Effector CD8-positive, alpha-beta T cell (primary cell): ENCODE measurements at places on chromosomes 7 and 10.

GRCh38 chr10:43904844-43905243 is 256.2 kb upstream of the ZNF32 start:
- no peak for DNase-seq

DNA sequence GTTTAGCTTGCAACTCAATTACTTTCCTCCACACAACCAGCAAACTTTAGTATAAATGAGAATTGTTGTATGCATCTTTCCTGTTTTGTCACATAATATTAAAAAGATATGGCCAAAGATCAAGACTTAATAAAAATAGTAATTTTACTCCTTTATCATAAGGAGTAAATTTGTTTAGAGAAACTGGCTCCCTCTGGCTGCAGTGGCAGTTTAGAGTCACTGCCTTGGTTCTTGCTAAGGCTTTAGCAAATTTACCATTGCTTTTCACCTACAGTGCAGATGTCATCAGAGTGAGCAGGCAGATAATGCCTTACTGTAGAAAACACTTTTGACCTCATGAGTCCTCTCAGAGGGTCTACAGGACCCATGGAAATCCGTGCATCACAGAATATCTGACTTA is 2.6 kb downstream of the PRPF18 start:
- DNase-seq: no peak

DNA sequence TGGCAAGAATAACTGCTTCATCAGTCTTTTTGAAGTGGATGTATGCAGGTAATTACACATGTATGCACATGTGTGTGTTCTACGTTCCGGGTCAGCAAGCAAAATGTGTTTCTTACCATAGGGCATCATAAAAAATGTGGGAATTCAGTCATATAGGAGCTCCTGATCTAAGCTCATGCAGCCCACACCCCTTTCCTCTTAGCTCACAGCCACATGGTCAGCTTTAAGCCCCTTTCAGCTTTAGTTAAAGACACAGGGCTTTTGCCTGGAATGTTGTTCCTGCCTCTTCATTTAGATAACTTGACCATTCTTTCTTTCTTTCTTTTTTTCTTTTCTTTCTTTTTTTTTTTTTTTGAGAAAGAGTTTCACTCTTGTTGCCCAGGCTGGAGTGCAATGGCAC is 258.1 kb downstream of the RPS24 start:
- DNase-seq: no peak

GRCh38 chr10:93146336-93146735 is 72.6 kb downstream of the CYP26A1 start:
- no peak for DNase-seq

DNA sequence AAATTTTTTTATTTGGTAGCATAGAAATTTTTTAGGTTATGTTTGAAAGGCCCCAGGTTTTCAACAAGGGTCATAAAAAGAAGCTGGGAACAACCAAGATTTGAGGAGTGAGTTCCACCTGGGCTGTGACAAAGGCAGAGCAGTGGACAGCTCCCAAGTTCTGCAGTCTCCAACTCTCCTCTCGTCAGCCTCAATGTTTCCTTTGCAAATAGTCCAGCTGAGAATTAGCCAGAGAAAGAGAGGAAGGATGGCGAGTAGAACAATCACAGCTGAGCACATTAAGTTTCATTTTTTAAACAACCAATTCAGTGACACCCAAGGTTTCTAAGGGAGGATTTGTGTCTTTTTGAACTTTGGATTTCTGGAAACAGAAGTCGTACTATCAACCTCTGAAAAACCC is 143.2 kb downstream of the NRCAM start:
- DNase-seq: no peak

DNA sequence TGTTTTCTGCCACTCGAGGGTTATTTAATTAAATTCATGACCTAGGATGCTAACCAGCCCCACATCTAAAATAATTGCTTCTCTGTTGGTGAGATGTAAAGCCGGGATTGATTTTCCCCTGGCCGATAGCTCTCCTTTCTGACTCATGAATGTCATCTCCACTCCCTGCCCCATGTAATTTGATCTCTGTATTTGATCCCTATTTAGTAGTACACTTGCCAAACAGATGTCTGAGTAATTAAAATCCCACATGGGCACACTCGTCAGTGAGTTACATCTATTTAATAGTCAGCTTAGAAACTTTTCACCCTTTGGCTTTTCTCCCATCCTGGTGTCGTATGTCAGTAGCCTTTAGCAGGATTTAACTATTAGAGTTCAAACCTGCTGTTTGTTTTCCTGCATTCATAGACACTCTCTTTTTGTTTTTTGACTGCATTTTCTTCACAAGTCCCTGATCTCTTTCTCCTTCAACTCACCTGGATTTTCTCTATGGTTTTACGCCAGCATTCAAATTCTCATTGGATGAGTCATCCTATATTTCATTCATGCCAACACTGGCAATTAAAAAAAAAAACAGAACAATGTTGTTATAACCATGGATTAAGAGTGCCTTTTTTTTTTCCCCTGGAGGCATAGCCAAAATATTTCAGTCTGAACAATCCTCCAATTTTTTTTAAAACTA is 82.7 kb downstream of the SPAG6 start:
- DNase-seq: no peak

GRCh38 chr7:140674899-140675701 is 2.4 kb downstream of the ADCK2 start:
- no peak for DNase-seq

DNA sequence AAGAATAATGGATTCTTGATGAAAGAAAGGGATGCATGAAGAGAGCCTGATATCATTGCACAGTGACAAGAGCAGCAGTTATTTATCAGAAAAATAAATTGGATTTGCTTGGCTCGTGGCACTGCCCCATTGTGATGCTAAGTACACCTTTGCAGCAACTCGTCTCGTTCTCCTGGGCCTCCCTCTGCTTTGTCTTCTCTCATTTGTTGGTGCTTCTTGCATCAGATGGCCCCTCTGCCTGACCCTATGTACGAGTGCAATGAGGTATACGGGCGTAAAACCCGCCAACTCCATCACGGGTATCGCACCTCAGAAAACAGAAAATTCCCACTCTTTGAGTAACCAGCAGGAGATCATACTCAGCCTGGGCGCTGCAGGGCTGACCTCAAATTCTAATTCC is 107.2 kb upstream of the C10orf90 start:
- DNase-seq: no peak

DNA sequence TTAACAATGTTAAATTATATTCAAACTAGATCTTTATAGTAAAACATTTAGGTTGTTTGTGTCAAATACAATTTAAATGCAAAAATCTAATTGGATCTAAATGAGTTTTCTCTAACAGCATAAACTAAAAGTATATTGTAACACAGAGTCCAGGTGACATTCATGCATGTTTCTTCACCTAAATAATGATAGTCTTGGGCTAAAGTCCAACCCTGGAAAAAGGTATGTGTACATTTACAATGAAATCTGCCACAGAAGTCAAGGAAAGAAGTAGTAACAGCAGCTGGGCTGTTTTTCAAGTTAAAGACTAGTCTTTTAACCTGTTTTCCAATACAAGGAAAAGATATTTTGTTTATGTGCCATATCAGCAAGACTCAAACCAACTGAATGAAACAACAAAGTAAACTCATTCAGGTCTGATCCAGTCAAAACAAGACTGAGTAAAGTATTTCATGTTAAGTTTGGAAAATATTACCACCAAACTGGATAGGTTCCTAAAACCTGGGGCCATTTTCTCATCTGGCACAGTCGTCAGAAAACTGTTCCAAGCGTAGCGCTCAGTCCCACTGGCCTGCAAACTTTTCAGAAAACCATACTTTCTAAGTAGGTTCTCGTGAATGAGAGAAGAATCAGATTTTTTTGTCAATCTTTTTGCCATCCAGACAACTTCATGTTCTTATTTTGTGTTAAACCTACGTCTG is 349.2 kb downstream of the HGF start:
- DNase-seq: no peak

GRCh38 chr7:129768614-129769399 is 157.3 kb downstream of the NRF1 start:
- DNase-seq: no peak

DNA sequence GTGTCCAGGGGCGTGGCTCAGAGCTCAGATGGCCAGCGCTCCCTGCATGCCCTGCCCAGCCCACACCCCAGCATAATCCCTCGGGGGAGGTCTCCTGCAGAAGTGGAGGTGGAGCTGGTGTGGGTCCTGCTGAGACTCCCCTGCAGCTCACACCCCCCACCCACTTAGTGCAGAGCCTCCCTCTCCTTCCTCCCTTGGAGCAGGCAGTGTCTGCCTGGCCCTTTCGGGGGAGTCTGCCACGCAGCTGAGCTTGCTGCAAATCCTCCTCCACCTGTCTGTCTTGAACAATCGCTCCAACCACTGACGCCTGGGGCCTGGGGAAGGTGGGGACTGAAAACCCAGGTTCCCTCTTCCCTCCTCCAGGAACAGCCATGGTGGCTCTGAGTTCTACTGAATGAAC is 219.7 kb upstream of the PPP2R2D start:
- no peak for DNase-seq

DNA sequence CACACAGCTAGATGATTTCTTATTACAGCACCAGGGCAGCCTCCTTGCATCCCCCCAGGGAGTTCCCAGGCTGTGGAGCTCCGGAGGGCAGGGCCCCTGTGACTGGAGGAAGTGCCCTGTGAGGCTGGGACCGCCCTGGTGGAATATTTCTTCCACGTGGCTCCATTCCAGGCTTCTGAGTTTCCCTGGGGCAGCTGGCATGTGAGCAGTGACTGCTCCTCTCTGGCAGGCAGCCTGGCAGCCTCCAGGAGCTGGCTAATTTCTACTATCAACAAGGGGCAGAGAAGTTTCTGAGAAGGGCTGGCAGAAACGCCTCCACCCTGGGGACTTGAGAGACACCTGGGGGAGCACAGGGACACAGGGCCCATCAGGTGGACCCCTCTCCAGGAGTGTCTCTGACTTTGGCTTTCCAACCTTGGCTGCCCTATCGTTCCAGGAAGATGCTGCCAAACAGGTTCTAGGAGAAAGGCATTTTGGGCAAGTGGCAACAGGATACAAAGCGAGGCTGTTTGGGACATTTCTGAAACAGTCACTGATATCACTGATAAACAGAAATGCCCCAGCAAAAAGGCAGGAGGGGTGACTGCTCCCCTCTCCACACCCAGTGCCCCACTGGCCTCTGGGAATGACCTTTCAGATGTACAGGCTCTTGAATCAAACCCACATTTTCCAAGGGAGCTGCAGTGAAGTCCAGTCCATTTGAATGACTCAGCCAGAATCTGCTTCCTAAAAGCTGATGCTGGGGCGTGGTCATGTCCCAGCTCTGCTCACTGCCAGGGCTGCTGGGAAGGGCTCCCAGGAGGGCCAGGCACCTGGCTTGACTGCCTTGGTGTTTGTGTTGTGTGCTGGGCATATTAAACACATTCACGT is 16.1 kb downstream of the MYOF start:
- DNase-seq: no peak
